Fibroblast of villous mesenchyme (primary cell): ENCODE measurements at places on chromosomes 1 and 21.
A peak's percentile ranks its signal among the peaks of the same experiment; 100 is the strongest.

DNA sequence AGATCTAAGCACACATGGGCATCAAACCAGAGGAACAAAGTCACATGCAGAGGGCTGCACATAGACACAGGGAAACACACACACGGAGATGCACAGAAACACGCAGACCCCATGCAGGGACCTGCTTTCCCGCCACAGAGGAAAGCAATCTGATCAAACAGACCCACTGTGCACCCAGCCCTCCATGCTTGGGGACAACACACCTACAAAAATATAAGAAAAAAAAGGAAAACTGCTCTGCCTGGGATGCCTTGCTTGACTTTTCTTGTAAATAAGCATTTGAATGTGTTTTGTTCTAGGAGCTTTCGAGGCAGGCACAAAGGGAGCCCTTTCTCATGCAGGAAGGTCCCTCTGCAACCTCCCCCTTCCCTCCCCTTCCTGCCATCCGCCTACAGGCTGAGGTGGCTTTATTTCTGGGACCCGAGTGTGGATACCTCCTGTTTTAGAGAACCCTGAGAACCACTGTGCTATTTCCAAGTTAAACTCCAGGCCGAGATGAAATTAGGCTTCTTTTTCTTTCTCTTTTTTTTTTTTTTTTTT lies 3.5 kb upstream of the ICMT start:
- no peak for DNase-seq

DNA sequence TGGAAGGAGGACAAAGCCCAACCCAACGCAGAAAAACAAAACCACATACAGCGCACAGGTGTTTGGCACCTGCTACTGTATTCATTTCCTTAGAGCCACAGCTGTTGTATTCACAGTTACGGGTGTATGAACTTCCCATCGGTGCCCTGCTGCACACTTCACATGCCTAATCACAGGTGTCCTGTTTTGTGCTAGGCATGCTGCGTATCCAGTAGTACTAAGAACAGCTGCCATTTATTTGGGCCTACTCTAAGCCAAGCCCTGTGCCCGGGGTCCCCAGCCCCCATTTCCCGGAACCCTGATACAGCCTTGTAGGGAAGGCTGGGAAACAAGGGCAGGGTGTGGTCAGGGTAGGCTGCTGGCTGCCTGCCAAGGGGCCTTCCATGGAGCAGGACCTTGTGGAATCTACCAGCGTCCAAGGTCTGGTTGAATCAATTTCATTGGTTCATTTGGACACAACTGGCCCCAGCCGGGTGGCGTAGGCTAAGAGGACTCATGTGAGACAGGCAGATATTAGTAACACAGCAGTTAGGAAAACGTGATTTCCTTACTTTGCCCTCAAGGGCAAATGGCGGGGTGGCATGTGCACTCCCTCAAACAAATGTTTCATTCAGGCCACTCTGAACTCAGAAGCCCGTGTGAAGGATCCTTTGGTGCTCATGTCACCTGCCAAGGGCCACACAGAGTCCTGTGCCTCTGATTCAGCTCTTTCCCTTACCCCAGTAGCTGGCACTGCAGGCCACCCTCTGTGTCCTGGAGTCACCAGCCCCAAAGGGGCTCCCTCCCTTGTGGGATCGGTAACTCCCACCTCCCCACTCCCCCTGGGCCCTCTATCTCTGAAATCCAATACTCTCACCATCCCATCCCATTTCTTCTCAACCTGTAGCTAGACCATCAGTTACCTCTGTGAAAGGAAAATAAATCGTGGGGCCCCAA lies 986 bp upstream of the RNF186 start:
- DNase-seq = no peak

DNA sequence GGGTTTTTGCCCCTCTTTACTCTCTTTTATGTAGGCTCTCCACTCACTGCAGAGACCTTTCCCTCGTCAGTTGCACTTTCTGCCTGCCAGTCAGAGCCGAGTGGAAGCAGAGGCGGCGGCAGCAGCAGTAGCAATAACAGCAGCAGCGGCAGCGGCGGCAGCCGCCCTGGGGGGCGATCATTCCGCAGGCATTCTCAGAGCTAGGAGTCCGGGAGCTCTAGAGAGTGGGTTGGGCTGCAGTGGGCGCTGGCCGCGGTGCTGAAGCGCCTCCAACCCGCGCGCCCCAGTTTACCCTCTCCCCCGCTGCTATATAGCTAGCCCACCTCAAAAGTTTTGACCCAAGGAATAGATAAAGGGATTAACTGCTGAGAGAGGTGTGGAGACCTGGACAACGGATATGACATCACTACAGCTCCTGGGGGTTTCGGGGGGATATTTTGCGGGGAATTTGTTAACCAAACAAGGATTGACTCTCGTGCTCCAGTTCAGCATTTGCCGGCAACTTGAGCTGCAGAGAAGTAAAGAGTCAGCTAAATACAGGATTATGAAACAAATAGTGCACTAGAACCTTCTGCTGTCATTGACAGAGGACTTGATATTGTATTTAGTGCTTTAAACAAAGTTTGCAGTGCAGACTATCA lies at the start of gene OLFM3:
TSS of gene OLFM3 (minus strand) at position 102 of the 641 bp plus-strand sequence.
- DNase-seq = no peak

DNA sequence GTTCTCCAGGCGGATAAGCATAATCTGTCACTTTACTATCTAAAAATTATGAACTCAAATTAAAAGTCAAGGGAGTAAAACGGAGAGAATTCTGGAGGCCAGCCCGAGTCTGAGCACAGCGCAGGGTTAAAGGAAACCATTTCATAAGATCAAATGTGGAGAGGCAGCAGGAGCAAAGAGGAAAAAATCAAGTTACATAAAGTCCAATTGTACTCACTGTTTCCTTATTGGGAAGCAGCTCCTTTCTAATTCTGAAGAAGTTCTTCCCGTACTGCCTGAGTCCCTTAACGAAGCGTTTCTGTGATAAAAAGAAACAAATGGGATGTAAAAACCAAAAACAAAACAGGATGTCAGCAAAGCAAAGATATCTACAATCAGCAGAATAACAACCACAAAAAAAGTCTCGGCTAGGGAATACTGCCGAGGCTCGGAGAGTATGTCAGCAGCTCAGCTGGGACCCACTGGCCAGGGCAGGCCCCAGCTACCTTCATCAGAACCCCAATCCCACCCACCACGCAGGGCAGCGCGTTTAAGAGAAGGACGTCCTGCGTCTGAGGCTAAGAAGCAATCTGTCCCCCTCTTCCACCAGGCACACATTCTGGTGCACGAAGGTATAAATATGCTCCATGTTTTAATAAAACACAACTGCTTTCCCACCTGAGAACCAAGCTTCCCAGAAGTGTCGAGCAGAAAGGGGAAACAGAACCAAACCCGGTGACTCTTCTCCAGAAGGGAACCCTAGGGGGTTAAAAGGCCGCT lies 104.8 kb downstream of the SLC45A1 start:
- peak; percentile 60 for DNase-seq

DNA sequence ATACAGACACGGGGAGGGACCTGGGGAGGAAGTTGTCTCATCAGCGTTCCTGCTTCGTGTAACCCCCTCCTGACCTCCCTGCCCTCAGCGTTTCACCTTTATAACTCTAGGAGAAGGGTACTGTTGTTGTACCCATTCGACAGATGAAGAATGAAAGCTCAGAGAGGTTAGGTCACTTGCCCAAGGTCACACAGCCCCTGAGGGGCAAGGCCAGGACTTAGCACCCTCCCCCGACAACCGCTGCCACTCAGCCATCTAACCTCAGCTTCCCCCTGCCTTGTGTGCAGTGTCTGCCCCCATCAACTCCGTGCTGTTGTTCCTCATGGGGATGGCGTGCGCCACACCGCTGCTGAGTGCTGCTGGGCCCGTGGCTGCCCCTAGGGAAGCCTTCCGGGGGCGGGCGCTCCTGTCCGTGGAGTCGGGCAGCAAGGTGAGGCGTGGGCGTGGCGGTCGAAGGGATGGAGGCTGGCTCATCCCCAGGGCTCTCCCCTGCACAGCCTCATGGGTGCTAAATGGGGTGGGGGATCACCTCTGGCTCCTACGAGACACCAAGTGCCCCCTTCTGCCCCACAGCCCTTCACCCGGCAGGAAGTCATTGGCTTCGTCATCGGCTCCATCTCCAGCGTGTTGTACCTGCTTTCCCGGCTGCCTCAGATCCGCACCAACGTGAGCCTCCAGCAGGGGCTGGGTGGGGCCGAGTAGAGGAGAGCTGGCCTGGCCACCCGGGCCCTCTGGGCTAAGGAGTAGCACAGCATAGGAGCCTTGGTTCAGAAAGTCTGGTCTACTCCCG lies 14.0 kb downstream of the SLC66A1 start:
- DNase-seq = no peak

DNA sequence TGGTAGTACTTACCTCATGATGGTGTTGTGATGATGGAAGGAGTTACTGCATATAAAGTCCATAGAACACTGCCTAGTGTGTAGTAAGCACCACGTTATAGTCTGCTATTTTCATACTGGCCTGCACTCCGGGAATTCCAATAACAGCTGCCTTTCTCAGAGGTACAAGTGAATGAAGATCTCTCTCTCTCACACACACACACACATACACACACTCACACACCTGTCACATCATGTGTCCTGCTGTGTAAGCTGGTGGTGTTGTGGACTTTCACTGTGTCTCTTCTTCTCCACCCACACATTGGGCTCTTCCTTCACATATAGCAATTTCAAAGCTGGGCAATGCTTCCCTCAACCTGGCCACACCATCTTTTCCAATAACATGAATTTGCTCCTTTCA lies 33.4 kb upstream of the ST6GALNAC5 start:
- DNase-seq = no peak

GRCh38 chr1:162370161-162370560 lies 6.5 kb downstream of the SPATA46 start:
- DNase-seq = no peak

DNA sequence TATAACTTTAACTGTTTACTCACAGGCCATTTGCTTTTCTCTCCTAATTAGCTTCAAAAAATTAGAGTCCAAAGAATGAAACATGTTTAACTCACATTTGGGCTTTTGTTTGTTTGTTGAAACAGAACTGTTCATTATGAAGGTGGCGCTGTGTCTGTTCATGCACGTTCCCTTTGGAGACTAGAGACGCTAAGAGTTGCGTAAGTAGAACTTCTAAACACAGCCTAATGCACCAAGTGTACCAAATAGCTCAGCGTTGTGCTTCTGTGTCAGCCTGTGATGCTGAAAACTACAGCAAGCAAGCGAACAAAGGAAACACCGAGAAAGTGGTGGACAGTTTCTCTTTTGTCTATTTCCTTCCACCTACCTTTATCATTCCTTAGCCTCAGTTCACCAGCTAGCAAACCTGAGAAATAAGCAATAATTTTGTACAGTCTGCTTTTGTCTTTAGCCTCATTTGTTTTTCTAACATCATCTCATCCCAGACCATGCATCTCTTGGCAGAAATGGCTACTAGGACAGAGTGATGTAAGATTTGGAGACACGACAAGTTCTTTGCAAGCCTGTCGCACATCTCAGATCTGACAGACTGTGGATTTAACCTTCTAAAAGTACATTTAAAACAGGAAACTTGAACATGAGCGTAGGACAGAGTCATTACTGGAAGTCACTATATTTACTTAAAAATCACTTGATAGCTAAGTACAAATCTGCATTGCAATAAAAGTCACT lies 375.1 kb downstream of the RYR2 start:
- no peak for DNase-seq
